Left kidney (tissue), 8 donors: ENCODE measurements at places on chromosomes 6 and 20.
A peak's percentile ranks its signal among the peaks of the same experiment; 100 is the strongest.

DNA sequence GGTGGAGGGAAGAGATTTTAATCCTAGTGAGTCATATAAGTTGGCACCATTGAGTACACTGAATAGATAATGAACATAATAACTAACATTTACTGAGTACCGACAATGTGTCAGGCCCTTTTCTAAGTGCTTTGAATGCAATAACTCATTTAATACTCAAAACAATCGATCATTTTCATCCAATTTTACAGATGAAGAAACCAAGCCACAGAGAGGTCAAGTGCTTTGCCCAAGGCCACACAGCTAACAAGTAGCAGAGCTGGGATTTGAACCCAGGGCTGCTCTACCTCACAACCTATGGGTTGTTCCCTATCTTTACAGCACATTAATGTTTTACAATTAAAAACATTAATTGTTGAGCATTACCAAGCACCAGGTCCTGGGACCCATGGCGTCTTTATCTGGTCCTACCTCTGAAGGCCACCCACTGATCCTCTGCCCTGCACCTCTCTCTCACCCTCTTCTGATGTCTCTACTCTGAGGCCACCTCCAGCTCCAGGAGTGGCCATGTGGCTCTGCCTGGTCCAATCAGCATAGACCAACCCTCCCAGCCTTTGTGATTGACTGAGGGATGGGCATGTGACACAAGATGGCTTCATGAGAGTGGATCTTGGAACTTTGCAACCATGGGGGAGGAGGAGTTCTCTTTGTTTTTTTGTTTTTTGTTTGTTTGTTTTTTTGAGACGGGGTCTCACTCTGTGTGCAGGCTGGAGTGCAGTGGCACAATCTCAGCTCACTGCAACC, 83.9 kb downstream of the KCNB1 start:
- DNase-seq = no peak

DNA sequence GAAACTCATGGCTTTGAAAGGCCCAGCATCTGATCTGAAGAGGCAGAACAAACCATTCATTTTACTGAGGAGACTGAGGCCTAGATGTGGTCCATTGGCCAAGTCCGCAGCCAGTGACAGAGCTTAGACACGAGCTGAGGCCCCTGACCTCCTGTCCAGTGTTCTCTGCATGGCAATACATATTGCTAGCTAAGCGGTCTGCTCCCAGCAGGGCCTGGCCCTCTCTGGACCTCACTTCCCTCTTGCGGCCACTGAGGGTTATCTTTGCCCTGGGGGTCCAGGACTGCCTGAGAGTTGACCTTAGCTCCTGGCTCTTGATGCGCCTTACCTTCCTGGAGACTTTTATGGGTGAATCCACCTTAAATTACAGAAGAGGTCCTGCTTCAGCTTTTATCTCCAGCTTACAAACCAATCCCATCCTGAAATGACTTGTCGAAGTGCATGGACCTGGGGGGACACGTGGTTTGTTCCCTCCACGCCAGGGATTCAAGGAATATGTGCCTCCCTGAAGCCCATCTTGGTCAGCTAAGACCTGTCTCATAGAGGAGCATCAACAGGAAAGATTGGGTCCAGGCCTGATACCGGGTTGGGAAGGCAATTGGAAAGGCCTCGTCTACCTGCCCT, 75.6 kb downstream of the CNBD2 start:
- no peak for DNase-seq

DNA sequence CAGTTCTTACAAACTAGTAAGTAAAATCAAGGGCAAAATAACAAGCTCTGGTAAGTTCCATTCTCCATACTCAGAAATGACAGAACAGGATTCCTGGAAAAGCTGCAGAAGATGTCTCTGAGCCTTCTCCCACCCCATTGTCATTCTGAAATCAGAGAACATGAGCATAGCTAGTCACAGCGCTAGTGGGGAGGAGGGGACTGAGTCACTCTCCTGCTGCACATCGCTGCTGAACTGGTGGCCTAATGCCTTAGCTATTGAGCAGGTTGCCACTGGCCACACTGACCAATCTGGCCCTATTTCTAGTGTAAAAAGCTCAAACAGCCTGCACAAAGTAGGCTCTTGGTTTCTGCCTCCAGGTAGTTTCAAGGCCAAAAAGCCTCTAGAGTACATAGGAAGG, 26.1 kb upstream of the RIPPLY2 start:
- no peak for DNase-seq

GRCh38 chr6:167782698-167783517, 43.8 kb upstream of the AFDN start:
- no peak for DNase-seq

DNA sequence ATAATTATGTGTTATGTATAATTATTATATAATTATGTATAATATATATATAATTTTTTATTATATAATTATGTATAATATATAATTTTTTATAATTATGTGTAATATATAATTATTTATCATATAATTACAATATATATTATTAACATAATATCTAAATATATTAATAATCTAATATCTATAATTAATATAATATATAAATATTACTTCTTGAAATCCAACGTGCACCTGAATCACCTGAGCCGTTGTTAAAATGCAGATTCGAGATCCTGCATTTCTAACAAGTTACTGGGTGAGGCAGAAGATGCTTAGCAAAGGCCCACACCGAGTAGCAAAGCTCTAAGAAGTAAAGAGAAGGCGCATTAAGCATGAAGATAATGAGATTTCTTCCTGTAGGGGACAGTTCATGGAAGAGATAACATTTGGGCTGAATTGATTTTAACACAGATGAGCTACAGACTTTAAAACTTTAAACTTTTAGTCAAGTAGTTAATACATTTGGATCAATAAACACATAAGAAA, 406.4 kb upstream of the PLCB4 start:
- DNase-seq = no peak

DNA sequence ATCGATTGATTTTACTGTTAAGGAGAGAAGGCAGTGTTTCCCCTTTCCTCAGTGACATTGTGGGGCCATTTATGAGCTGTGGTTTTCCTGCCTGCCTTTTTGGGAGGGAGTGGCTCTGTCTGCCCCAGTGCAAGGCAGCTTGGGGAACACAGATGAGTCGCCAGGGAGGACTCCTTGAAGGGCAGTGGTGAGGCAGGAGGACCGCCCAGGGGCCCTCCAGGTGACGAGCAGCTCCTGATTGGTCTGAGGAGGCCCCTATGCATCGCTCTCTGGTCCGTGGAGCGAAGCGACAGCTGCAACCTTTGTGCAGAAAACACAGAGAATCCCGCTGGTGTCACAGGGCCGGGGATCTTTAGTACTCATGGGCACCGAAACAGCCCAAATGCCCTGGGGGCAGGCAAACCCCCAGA, 100.3 kb downstream of the TMEM242 start:
- DNase-seq = no peak

DNA sequence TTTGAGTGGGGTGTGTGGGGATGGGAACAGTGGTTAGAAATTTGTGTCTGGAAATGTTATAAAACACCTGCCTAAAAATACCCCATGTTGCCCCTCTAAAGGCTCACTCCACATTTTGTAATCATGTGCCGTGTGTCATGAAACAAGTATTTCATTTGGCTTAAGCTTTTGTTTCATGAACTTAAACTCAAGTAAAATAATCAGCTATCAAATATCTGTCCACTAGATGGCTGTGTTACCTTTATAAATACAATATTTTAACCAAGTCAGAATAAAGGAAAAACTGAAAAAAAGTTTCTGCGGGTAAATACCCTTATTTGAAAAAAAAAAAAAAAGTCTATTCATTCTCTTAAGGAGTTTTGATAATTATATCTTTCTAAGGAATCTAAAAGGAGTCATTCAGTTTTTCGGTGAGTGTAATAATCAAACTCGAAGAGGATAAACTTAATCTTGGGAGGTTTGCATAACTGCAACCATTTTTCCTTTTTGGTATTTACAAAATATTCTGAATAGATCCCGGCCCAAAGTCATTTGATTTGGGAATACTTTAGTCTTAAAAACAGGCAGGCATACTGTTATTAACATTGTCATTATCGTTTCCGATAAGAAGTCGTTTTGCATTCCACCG, 29.9 kb upstream of the MTRF1L start:
- DNase-seq = peak; percentile 38

GRCh38 chr20:23214903-23215302, 128.8 kb upstream of the CD93 start:
- no peak for DNase-seq

GRCh38 chr6:170176136-170176897, 114.6 kb downstream of the DLL1 start:
- no peak for DNase-seq

GRCh38 chr20:11132819-11133415, 459.1 kb upstream of the JAG1 start:
- DNase-seq = no peak

- DNase-seq = no peak
Observed at GRCh38 chr6:67779876-67780275, 855.2 kb upstream of the ADGRB3 start.
